ENCODE measurements at places on chromosomes 16 and 17. TPM values are rescaled to one million over a fixed set of nuclear protein-coding genes. Genes with fewer than 3 reads are reported as not detected.

The TANGO6 gene
- 5.7 TPM for polyA plus RNA-seq

The TGFB1I1 gene
- 105 TPM for polyA plus RNA-seq

The DRC7 gene
- 0.28 TPM for polyA plus RNA-seq

DNA sequence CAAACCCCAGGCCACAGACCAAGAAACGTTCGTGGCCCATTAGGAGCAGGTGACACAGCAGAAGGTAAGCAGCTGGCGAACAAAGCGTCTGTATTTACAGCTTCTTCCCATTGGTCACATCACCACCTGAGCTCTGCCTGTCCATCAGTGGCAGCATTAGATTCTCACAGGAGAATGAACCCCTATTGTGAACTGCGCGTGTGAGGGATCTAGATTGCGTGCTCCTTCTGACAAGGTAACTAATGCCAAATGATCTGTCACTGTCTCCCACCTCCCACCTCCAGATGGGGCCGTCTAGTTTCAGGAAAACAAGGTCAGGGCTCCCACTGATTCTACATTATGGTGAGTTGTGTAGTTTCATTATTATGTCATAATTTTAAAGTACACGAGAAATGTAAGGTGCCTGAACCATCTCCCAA is 186.3 kb downstream of the CPPED1 start:
- no peak for DNase-seq

- DNase-seq, result peak; percentile 26
These were observed 1.7 kb downstream of the KANSL1 start for GRCh38 chr17:46191322-46192188.

DNA sequence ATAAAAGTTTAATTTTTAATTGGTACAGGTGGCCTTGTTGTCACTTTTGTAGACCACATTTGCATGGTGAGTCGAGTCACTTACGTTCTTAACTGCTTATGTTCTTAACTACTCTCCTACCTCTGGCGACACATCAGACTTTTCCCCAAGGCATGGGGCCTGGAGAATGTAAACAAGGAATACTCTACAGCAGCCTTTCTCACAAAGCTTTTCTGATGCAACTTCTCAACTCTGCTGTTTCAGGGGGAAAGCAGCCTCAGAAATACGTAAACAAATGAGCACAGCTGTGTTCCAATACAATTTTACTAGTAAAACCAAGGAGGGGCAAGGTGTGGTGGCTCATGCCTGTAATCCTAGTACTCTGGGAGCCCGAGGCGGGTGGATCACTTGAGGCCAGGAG is 6.9 kb downstream of the KARS1 start:
- no peak for DNase-seq

DNA sequence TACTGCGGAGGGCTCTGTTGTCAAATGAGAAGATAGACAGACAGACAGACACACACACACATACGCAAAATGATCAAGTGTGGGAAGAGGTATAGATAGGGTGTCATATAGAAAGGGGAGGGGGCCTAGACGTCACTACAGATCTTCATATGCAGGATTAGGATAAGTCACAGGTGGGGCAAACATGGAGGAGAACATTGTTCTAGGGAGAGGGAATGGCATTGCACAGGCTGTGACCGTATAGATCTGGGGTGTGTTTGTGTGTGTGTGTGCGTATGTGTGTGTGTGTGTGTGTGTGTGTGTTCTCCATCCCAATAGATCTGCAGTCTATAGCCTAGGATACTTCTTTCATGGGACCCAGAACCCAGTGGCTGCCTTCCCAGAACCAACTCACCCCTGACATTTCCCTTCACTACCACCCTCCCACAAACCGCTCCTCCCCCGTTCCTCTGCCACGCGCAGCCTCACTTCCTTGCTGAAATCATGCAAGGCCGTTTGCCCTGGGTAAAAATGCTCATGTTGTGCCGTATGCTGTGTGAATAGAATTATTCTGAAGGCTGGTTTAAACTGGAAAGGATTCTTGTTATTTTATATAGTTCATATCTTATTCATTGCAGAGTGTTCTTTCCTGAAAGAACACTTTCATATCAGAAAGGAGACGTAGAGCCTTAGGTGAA is 50.5 kb upstream of the CCL1 start:
- no peak for DNase-seq

DNA sequence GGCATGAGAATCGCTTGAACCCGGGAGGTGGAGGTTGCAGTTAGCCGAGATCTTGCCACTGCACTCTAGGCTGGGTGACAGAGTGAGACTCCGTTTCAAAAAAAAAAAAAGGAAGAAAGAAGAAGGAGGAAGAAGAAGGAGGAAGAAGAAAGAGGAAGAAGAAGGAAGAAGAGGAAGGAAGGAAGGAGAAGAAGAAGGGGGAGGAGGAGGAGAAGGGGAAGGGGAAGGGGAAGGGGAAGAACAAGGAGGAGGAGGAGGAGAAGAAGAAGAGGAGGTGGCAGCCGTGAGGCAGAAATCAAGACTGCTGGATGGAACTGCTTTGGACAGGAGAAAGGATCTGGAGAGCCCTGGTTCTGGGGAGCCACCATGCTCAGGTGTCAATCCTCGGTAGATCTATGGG is 29.7 kb upstream of the PEMT start:
- no peak for DNase-seq

DNA sequence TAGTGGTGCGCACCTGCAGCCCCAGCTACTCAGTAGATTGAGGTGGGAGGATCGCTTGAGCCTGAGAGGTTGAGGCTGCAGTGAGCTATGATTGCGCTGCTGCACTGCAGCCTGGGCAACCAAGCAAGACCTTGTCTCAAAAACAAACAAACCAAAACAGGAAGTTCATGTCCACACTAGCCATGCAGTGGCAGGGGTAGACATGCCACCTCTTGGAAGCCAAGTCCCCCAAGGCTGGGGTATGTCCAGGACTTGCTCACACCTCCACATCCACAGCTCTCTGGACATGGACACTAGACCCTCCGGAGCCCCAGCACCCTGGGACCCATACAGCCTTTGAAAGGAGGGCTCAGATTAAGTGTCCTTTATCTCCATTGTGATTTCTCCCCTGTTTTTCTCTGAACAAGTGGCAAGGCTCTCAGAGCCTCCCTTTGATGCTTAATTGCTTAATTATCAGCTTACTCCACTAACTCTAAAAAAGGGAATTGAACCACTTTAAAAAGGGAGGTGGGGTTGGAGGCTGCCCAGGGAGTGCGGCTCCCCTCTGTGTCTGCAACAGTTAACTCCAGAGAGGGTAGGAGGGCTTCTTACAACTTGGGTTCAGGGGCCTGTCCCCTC is 424.6 kb upstream of the C16orf82 start:
- no peak for DNase-seq

GRCh38 chr16:14419817-14420216 is 210.2 kb downstream of the PARN start:
- no peak for DNase-seq

DNA sequence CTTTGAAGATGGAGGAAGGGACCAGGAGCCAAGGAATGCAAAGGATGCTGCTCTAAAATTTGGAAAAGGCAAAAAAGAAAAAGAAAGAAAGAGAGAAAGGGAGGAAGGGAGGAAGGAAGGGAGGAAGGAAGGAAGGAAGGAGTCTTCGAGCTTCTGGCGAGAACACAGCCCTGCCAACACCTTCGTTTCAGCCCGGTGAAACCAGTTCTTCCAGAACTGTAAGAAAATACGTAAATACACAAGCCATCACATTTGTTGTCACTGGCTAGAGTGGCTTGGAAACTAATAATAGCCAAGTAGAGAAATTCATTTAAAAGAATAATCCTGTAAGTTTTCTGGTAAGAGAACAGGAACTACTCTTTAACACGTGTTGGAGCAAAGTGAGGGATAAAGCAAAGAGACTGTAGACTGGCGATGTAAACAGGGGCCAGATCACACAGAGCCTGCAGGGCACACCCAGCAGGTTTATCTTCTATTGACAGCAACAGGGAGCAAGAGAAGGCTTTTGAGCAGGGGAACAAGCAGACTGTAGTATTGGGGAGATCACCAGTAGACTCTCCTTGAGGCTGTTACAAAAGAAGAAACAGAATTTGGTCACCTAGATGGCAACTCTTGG is 188.7 kb upstream of the MPHOSPH6 start:
- DNase-seq, result no peak

DNA sequence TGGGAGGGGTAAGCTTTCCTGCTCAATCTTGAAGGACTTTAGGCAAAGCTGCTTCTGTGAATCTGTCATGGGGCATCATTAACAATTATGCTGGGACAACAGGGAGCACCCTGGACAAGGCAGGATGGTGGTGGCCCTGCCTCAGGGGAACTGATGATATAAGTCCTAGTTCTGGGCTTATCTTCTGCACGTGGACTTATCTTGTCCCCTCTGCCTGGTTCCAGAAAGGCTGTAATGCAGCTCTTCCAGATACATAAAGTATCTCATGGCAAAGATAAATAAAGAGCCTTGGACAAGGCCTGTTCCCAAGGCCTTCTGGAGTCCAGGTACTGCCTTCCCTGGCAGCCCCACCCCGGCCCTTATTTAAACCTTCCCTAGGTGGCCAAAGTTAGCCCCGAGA is 6.0 kb upstream of the ZNF385C start:
- DNase-seq, result no peak
